ENCODE measurements at places on chromosomes 1 and 21.

DNA sequence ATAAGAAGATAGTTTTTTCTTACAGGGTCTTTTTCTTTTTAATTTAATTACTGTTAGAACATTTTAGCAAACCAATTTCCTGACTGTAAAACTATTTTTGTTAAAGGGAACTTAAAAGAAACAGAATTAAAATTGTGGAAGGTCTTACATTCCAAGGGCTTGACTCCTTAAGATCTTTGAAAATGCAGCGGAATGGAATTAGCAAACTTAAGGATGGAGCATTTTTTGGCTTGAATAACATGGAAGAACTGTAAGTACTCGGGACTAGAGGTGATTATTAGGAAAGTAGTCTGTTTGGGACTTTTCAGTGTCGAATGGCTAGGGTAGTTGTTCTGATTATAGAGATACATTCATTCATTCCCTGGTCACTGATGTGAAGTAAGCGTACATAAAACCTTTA, 21.5 kb downstream of the LRIG2 start:
- no peak for DNase-seq

DNA sequence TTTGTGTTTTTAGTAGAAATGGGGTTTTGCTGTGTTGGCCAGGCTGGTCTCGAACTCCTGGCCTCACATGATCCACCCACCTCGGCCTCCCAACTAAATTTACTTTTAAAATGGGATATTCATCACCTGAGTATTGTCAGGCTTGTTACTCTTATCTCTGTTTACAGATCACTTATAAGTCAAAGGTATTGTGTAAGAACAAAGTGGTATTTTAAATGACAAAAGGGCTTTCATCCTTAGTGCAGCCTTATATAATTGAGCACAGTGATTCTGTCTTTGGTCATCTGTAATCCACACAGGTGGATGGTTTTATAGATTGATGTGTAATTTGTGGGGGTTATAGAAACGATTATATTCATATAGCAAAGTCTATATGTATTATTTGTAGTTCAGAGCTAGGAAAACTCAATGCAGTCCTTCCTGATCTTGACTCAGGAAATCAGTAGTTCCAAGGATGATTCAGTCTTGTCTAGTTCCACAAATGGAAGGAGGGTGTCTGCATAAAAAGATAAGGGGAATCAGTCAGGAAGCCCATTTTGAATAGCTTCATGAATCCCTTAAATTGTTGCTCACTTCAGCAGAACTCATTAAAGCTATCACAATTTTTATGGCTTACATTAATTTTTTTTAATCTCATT, 34.6 kb downstream of the STXBP3 start:
- DNase-seq, result no peak

- peak; percentile 17 for DNase-seq
These were observed 24.2 kb upstream of the EYA3 start for GRCh38 chr1:28112388-28113241.

DNA sequence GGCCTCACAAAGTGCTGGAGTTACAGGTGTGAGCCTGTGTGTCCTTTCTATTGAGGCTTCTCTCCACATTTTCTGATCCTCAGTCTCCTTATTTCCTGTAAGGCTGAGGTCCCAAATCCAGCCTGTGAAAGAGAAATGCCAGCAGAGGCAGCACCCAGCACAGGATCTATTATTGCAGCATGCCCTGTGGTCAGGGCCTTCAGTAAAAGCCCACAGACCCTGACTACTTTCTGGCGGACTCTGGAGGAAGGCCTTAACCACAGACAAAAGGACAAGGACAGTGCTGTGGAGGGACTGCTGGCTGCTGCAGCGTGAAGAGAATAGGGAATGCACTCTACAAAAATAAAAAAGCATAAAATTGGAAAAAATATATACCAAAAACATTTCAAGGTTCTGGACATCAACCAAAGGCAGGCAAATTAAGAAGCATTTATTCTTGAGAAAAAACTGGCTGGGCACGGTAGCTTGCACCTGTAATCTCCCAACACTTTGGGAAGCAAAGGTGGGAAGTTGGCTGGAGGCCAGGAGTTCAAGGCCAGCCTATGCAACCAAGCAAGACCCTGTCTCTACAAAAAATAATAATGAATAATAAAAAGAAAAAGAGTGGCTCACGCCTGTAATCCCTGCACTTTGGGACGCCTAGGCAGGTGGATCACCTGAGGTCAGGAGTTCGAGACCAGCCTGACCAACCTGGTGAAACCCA, 9.4 kb upstream of the PGD start:
- no peak for DNase-seq

DNA sequence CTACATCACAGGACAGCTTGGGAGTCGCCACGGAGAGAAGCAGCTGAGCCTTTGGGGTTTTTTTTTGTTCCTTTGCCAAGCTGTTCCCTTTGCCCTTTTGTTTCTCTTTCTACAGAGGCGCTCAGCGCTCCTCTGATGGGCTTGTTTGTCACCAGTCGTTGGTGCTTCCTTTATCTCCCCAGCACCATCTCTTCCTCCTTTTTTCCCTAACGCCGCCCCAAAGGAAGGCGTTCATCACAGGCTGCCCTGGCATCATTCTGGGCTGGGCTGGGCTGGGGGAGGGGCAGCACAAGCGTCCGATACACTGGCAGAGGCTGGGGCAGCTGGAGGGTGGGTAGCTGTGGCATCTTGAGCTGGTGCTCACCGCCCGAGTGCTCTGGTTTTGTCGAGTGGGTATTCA, 10.5 kb downstream of the IGSF21 start:
- DNase-seq, result no peak

Measured in CD4-positive, alpha-beta T cell treated with Interleukin-4 for 4 hours (primary cell).